ENCODE measurements at places on chromosomes 2 and 18. TPM values are rescaled to one million over a fixed set of nuclear protein-coding genes. Genes with fewer than 3 reads are reported as not detected.

DNA sequence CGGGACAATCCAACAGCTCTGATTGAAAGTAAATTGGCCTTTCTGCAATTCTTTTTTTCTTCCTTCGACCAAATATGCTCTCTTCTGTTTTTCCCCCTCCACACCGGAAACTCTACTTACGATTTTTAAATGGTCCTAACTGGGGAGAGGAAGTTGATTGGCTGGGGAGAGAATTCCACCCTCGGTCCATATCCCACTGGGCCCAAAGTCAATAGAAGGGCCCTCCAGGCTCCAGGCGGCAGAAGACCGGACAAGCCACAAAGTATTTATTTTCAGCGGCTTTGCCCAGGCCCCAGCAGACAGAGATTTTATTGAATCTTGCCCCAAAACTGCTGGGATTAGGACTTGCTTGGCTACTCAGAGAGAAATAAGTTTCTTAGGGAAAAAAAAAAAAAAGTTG lies 37.1 kb upstream of the SMAD7 start:
- DNase-seq: no peak

FBLN7 gene
- polyA plus RNA-seq: 13.6 TPM

DNA sequence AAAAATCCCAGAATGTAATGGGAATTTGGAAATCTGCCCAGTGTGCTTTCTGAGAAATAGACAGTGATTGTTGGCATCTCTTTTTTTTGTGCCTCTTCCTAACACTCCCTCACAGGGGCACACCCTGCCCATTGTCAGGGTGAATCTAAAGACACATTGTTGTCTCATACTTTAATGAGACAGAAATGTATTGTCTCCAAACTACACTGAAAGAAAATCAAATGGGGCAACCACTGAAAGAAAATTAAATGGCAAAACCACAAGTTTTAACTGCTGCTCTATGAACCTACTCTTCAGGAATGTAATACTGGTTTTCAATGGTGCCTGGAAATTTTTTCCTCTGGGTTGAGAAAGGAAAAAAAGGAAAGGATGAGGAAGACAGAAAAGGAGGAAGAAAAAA lies 43.2 kb upstream of the GLS start:
- no peak for DNase-seq

SLC39A6 gene
- 81.6 TPM for polyA plus RNA-seq

DNA sequence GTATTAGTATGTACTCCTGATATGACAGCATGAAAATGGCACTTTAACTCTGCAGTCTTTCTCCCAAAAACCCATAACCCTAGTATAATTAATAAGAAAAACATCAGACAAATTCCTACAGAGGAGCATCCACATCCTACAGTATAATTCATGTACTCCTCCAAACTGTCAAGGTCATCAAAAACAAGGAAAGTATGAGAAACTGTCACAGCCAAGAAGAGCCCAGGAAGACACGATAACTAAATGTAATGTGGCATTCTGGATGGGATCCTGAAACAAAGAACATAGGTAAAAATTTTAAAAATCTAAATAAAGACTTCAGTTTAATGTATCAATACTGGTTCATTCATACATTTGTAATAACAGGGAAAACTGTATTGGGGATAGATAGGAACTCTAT lies 88.2 kb downstream of the SLC66A3 start:
- no peak for DNase-seq

DNA sequence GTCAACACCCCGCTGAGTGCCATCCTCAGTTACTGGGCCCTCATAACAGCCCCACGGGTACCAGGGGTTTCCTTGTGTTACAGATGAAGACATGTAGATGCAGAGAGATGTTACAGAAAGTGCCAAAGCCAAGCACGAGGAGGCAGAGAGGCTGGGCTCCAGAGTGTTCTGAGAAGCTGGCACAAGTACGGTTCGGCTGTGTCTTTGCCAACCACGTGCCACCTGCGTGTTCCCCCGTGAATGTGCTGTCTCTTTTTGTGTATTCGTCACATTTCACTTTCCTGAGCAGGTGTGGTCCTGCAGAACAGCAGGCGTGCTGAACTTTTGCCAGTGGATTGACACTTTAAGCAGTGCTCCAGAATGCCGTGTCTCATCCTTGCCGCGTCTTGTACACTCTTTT lies 124.6 kb downstream of the NCK2 start:
- DNase-seq: no peak

- DNase-seq: no peak
These were observed 19.6 kb upstream of the TMEM200C start for GRCh38 chr18:5914951-5915350.

- no peak for DNase-seq
These were observed 104.4 kb upstream of the STK17B start for GRCh38 chr2:196275646-196276352.

GCG gene
- not detected for polyA plus RNA-seq

DYNAP gene
- polyA plus RNA-seq: 0.08 TPM

GDF7 gene
- polyA plus RNA-seq: 2.6 TPM

- no peak for DNase-seq
These were observed 95.8 kb upstream of the TEX51 start for GRCh38 chr2:126802774-126803433.

- no peak for DNase-seq
These were observed 1971.0 kb upstream of the LRRTM1 start for GRCh38 chr2:82275599-82275998.

FBXO48 gene
- 2.3 TPM for polyA plus RNA-seq

DNA sequence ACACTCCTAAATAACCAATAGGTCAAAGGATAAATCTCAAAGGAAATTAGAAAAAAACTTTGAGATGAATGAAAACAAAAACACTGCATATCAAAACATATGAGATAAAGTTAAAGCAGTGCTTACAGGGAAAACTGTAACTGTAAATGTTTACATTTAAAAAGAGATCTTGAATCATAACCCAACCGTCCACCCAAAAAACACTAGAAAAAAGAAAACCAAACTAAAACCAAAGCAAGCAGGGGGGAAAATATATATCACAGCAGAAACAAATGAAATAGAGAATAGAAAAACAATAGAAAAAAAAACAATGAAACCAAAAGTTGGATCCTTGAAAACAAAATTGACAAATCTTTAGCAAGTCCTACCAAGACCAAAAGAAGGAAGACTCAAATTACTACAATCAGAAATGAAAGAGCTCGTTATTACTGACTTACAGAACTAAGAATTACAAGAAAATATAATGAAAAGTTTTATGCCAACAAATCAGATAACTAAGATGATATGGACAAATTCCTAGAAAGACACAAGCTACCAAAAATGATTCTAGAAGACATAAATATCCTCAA lies 65.6 kb downstream of the TLK1 start:
- DNase-seq: no peak

PCBP1 gene
- polyA plus RNA-seq: 246 TPM

GRCh38 chr18:23106575-23106974 lies 28.7 kb upstream of the CABLES1 start:
- no peak for DNase-seq

DNA sequence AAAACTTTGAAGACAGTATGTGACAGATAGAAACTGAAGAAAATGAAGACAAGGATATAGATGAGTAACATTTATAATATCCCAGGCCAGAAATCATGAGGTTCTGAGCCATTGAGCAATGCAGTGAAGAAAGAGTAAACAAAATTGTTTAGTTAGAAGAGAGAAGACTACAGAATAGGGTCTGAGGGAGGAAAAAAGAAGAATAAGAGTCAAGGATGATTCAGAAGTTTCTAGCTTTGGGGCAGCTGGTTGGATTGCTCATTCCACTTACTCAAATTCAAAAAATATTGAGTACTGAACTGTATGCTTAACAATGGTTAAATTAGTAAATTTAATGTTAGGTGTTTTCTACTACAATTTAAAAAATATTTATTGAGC lies 155.0 kb upstream of the OTX1 start:
- no peak for DNase-seq

COL3A1 gene
- polyA plus RNA-seq: 914 TPM

IGFBP2 gene
- polyA plus RNA-seq: 169 TPM

GRCh38 chr2:203722411-203722810 lies 16.0 kb downstream of the CD28 start:
- DNase-seq: no peak

GRCh38 chr2:231565887-231566594 lies 26.6 kb upstream of the TEX44 start:
- no peak for DNase-seq

DNA sequence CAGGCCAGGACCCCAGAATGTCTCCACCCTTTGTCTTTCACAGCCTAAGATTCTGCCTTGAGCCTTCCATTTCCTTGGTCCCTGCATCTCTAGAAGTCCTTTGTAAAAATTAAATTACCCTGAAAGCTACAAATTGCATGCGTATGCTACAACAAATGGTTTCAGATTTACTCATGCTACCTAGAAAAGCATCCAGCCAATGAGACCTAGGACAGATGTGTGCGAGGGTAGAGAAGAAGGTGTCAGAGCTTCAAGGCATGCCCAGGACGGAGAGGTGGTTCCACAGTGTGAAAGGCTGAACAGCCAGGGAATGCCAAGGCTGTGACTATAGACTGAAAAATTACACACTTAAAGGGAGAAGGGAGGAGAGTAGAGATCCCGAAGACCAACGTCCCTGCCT lies 40.2 kb downstream of the CCBE1 start:
- no peak for DNase-seq

MAP2 gene
- 42.7 TPM for polyA plus RNA-seq

NETO1 gene
- polyA plus RNA-seq: 2.4 TPM

- no peak for DNase-seq
These were observed 167.4 kb upstream of the RAB6C start for GRCh38 chr2:129812071-129812470.

DNA sequence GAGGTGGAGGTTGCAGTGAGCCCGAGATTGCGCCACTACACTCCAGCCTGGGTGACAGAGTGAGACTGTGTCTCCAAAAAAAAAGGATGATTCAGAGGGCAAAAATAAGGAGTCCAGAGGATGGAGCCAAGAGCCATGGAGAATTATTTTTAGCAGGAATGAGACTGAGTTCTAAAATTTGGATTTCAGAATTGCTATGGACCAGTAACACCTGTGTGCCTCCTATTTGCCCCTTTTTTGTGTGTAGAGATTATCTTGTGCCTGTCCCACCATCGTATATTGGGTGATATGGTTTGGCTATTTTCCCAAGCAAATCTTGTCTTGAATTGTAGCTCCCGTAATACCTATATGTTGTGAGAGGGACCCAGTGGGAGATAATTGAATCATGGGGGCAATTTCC lies 16.4 kb upstream of the RGPD8 start:
- DNase-seq: no peak

DNA sequence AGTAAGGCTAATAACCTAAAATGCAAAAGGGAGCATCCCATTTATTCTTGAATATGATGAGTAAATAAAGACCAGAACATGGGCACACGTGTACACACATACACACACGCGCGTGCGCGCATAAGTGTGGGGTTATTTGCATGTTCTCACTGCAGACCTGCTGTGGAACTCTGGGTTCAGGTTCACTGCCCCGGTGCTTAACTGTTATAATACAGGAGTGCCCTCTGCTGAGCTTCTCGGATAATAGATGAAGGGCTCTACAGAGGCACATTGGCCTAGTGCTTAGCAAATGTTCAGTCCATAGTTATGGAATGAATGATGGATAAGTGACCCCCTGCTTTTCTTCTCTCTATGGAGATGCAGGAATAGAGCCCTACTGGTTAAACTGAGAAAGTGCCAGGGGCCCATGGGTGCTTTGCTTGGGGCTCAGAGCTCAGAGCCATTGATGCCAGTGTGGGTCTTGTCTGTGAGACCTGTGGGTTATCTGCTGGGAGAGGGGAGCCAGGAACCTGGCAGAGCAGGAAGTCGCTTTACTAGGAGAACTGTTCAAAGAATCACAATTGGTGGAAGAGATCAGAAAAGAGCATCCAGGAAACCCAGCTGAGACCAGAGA lies 3.6 kb upstream of the ARL4C start:
- DNase-seq: peak; percentile 66

DNA sequence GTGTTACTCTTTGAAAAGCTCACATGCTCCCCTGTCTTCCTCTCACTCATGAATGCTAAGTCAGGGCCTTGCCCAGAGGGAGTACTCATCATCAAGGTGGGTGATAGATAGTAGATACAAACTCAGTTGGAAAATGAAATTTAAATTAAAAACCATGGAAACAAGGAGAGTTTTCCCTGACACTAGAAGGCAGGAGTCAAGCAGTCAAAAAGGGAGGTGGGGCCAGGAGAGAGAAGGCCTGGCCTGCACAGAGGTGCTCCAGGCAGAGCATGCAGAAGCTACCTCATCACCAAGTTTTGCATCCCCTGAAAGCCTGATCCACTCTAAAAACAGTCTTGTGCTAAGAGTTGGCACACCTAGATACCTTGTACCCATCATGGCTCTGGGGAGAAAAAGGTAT lies 143.7 kb downstream of the MYO5B start:
- DNase-seq: no peak

- DNase-seq: no peak
These were observed 73.5 kb upstream of the ASB18 start for GRCh38 chr2:236337465-236338325.

DNA sequence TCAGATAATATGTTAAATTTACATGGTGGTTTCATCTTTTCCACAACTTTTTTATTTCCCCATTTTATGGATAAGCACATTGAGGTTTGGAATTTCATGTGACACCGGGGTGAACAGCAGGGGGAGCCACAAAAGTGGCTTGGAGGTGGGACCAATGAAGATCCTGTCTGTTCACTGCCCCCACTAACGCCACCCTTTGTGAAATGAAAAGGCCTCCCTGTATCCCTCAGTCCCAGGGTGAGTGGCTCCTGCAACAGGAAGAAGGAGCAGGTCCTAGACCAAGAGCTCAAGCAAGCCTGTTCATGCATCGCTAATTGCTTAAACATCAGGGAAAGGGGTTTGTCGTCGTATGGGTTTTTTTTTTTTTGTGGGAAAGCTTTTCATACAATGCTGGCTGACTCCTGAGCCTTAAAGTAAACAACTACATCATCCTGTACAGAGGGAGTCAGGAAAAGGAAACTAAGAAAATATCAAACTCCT lies 267.8 kb upstream of the EPAS1 start:
- DNase-seq: no peak

DNA sequence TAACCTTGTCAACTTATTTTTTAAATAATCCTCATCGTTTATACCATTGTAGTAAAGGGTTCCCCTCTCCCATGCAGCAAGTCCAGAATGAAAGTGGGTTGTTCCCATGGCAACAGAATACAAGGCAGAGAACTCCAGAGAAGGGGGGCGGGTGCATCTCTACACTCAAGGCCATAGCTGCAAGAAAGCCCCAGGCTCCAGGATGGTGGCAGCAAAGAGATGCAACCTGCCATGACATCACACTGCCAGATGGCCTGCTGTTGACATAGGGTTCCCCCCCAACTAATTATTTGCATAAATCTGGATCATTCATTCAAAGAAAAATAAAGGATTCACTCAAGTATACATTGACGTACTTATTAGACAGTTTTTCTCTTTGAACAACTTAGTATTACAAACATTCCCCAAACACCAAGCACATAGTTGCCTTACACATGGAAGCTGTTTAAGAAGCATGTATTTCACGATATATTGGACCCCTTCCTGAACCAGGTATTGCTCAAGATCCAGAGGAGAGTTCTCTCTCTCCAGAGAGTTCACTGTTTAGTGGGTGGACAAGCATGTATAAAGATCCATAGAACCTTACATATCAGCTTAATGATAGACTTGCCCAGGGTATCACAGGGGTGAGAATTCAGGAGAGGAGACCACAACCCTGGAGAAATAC lies 87.4 kb upstream of the KLF7 start:
- DNase-seq: no peak

FAM110C gene
- polyA plus RNA-seq: 15.4 TPM

CYP26B1 gene
- polyA plus RNA-seq: 13.8 TPM
